Neural progenitor cell (in vitro differentiated cells): ENCODE measurements at places on chromosomes 3 and 15.
A peak's percentile ranks its signal among the peaks of the same experiment; 100 is the strongest.

DNA sequence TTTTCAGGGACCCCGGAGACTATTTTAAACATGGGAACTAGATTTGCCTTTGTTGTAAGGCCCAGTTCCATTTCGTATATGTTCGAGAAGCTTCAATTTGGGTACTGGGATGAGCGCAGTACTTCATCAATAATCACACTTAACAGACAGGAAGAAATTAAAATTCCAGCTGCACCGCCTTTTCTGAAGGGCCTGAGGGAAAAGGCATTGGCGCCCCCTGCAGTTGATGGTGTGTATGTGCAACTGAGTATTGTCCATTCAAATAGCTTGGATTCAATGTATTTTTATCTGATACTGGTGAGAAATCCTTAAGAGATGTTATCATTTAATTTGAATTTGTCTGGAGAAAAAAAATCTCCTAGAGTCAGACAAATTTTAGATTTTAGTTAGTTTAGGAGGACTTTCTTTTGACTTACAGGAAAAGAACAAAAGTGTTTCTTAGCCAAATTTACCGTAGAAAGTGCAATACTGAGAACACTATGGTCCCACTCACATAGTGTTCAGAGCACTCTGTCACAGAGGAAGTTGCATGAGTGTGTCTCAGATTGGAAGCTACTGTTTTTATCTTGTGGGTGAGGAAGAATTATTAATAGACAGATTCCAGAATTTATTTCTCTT, 5.4 kb upstream of the ALDH1A2 start:
- peak; percentile 69 for DNase-seq

DNA sequence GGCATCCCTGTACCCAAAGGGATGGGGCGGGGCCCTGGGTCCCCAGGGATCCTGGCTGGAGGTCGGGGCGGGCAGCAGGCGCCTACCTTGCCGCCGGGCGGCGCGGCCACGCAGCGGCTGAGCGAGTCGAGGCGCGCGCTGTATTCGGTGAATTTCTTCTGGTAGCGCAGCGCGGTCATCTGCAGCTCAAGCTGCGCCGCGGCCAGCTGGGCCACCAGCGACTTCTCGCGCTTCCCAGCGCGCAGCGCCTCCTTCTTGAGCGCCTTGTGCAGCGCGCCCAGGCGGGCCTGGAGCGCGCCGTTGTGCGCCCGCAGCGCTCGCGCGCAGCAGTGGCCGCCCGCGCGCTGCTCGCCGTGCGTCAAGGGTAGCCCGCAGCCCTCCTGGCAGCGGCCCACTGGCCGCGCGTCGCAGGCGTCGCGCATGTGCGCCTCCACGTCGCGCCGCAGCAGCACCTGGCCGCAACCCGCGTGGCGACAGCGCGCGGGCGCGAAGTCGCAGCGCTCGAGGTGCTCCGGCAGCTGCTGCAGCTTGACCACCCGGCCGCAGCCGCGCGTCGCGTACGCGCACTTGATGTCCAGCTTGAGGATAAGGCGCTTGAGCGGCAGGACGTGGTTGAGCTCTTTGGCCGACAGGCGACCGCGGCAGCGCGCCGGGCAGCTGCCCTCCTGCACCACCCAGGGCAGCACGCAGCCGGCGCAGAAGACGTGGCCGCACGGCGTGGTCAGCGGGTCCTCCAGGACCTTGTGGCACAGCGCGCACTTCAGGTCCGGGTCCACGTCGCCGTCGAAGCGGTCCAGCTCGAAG, 522 bp downstream of the PDZRN3 start:
- DNase-seq, result peak; percentile 92

- DNase-seq, result no peak
Measured at GRCh38 chr3:159348431-159348830, 546.6 kb downstream of the MFSD1 start.

DNA sequence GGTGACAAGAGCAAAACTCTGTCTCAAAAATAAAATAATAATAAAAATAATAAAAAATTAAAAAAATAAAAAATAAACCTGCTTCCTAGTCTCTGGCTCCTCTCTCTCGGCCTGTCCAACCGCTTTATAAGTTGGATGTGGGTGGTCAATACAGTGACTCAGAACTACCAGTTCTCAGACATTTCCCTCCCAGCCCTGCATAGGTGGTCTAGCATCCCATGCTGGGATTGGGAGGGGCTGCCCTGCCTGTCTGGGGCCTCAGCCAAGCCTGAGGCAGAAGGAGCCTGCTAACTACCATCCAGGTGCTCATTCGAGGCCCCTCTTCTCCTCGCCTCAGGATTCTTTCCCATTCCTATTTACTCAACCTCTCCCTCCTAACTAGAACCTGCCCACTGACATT, 33.3 kb upstream of the BLM start:
- peak; percentile 15 for DNase-seq

- no peak for DNase-seq
Measured at GRCh38 chr3:30503446-30503845, 103.0 kb upstream of the TGFBR2 start.

DNA sequence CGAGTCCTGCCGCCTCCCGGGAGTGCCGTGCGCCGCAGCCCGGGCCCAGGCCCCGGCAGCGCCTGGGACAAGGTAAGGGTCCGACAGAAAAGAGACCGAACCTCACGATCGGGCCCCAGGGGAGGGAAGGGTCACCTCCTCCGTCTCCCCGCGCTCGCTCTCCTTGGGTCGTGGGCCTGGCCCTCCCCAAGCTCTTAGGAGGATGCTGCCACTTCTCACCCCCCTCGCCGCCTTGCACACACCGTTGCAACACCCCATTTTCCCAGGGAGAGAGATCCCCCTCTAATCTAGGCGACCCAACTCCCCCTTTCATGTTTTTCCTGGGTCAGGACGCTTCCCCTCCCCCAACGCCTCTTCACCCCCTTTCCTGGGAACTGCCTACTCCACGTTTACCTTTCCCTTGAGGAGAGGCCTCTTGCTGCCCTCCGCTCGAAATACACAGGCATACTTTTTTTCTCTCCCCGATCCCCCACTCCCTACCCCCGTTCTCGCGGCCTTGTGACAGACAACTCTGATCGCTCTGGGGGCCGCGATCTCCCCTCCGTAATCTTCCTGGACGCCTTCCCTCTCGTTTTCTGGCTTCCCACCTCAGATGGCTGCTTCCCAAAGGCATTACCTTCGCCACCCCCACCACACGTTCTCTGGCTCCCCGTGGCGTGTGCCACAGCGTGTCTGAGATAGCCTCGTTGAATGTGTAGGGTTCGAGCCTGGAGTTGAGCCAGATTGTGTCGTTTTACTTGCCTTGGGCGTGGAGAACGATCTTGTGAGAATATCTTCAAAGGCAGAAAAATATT, 688 bp downstream of the SETD5 start:
- DNase-seq, result peak; percentile 57

DNA sequence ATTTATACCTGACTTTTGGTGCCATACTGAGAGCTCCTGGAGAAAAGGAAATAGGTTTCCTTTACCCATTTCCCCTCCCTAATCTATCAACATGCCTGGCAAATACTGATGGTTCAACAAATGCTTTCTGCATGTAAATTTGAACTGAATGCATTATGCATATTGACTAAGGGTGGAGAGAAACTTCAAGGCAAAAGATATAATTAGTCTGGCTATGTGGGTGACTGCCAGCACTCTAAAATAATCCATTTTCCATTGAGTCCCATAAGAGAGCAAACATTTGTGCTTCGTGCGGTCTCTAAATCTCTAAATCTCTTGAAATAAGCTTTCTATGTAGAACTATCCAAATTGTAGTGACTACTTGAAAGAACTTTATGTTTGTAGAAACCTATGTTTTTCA, 451.3 kb upstream of the LMCD1 start:
- no peak for DNase-seq

GRCh38 chr3:123518892-123519485, 65.9 kb downstream of the HACD2 start:
- DNase-seq, result no peak

DNA sequence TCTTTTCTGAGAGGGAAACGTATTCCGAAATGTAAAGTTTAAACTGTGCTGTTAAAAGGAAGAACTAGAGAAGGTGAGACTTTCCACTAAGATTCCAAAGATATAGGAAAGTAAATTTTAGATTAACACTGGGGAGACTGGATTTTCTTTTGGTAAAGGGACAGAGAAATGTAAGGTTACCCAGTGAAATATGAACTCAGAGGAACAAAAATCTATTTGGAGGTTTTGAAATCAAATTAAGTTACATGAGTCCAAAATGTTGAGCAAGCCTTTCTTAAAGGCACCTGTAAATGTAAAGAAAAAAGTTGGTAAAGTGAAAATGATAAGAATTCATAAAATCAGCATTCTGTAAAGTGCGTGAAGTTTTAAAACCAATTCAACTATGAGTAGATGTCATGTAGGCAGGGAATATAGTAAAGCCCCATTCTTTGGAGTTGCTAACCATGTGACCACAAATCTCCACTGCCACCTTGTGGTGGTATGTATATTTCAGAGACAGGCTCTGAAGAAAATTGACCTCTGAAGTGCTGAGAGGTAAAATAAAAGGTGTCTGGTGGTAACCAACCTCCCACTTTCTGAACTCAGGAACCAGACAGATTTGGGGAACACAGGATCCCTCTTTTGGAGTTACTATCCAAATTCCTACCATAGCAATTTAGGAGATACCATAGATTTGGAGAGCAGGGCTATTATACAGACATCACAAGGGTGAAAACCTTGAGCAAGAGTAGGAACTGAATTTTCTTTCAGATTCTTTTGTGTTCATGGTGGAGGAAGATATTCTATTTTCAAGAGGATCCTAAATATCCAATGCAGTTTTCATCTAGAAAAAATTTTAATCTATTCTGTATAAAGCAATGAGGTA, 215.3 kb downstream of the ROBO2 start:
- peak; percentile 80 for DNase-seq

- DNase-seq, result no peak
Measured at GRCh38 chr15:89226359-89227221, 5.2 kb upstream of the RLBP1 start.

DNA sequence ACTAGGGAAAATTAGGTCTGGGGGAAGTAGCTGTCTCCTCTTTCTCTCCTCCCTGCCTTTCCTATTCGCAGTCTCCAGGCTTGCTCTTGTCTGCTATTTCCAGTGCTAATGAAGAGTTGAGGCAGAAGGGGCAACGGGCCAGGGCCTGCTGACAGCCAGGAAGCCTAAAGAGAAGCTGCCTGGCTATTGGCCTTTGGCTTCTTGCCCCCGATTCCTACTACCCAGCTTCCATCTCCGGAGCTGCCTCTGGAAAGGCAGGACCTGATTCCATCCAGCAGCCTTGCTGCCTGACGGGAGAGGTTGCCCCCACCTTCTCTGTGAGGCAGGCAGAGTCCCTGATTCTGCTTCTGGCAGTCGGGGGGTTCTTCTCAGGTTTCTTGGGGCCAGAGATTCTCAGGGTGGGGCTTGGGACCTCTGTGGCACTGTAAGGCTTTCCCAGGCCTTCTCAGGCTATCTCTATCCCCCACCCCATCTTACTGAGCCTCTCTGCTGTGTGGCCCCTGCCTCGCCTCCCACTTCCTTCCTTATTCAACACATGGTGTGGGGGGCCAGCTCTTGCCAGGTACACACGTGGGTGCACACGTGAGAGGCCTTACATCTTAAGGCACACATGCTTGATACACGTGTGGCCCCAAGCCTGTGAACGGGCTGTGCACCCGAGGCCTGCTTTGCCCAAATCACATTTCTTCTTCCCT, 18.2 kb upstream of the JMJD7 start:
- no peak for DNase-seq

DNA sequence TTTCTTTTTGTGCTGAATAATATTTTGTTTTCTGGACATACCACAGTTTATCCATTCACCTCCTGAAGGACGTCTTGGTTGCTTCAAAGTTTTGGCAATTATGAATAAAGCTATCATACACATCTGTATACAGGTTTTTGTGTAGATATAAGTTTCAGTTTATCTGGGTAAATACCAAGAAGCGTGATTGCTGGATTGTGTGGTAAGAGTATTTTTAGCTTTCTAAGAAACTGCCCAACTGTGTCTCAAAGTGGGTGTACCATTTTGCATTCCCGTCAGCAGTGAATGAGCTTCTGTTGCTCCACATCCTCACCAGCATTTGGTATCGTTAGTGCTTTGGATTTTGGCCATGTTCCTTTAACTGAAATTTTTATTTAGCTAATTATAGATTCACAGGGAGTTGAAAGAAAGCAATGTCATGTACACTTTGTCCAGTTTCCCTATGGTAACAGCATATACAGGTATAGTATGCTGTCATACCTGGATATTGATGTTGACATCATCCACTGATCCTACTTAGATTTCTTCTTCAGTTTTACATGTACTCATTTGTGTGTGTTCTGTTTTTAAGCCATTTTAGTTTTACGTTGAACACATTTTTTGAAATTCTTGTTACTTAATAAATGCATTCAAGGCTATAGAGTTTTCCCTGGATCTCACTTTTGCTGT, 11.9 kb downstream of the ARID3B start:
- no peak for DNase-seq

- DNase-seq, result no peak
Measured at GRCh38 chr3:107284612-107285011, 92.6 kb upstream of the CCDC54 start.

DNA sequence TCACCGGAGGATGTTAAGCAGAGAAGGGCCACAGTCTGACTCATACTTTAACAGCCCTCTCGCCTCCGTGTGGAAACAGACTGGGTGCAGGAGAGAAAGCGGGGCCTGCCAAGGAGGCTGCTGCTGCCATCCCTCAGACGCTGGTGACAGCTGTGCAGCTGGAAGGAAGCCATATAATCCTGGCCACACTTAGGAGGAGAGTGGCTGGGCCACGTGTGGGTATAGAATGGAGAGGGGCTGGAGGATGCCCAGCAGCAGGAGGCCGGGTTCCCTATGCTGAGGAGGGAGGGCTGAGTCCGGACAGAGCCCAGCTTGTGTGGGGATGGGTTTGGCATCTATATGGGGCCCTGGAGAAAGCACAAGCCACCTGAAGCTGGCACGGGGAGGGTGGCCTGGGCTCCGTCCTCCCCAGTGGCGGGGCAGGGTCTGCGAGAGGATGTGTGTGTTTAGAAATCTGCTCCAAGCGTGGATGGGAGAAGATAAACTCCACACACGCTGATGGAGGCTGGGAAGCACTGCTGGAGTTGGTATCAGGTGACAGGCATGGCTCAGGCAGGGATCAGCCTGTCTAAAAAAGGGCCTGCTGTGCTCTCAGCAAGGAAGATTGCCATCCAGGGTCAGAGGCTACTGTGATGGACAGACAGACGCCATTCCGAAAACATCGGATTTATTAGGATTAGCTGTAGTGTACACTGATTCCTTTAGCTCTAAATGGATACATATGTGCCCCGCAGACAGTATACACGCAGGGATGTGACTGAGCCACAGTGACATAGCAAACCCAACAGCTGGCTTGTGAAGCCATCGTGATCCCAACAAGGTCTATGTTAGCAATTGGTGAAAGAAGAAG, 15.9 kb downstream of the ABTB1 start:
- DNase-seq, result peak; percentile 58

DNA sequence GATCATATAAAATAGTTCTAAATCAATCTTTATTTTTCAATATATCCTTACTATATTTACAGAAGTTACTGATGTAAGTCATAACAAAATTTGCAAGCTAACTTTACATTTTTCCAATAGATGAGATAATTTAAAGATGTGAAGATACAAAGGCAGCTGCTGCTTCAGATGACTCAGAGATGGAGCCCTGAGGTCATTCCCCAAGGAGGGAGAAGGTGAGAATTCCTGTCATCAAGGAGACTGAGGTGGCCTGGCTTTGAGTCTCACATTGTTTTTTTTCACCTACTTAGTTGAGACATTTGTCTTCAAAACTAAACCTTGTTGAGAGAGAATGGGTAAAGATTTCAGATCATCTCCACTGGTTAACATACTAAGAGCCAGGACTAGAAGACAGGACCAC, 3.9 kb upstream of the SAMD7 start:
- DNase-seq, result no peak

GRCh38 chr3:72036899-72037298, 252.0 kb upstream of the PROK2 start:
- no peak for DNase-seq

- DNase-seq, result no peak
Measured at GRCh38 chr15:90419738-90420406, 31.8 kb downstream of the IQGAP1 start.
